ENCODE measurements at places on chromosomes 1 and 21.

- no peaks in the 10 kb centered on the region for H3K4me1 ChIP-seq
- no peaks in the 10 kb centered on the region for H3K36me3 ChIP-seq
- no peak overlapping the region for H3K4me3 ChIP-seq
- no peak overlapping the region for H3K27ac ChIP-seq
- H3K27me3 ChIP-seq: no peaks in the 10 kb centered on the region
- no peak for DNase-seq
These were observed 623.5 kb downstream of the MATN1 start for GRCh38 chr1:30099587-30100523.

DNA sequence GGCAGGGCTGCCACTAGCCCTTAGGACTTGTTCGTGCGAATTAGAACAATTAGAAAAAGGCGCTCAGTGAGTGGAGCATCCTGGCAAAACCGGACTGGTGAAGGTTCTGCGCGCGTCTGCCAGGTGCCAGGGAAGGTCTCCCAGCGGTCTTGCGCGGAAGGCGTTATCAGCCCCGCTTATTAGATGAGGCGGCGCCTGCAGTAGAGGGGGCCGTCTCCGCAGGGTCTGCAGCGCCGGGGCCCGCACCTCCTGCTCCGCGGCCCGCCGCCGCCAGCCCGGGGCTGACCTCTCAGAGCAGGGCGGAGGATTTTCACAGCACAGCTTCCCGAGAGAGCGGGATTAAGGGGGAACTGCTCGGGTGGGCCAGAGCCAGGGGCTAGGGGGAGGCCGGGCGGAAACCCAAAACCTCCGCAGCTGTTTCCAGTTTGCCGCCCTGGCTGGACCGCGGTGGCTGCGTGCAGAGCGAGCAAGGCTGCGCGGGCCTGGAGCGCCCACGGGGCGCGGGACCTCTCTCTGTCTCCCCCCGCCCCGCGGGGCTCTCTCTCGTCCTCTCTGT is 155.2 kb downstream of the FOXD2 start:
- peak overlapping the region; percentile 24 for H3K4me3 ChIP-seq
- no peak for DNase-seq
- H3K36me3 ChIP-seq: no peaks in the 10 kb centered on the region
- peaks cover 33% of the 10 kb centered on the region for H3K4me1 ChIP-seq
- no peak overlapping the region for H3K27ac ChIP-seq
- peaks cover 8% of the 10 kb centered on the region for H3K27me3 ChIP-seq

DNA sequence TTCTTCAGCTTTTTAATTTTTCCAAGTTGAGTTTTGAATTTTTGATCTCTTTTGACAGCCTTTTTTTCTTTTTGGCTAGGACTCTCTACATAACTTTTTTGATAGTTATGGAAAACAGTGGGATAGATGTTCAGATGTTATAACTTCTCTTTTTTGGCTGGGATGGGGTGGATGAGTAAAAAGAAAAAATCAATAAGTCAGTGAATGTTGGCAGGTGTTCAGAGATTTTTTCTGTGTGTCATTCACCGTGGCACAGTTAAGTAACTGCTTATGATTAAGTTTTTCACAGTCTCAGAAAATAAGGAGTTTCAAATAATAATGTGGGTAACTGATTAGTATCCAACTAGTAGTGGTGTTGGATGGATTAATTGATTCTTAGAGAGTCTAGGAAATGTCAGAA is 24.0 kb downstream of the HS2ST1 start:
- H3K4me1 ChIP-seq: no peaks in the 10 kb centered on the region
- no peaks in the 10 kb centered on the region for H3K27me3 ChIP-seq
- DNase-seq: no peak
- H3K27ac ChIP-seq: no peak overlapping the region
- H3K36me3 ChIP-seq: no peaks in the 10 kb centered on the region

DNA sequence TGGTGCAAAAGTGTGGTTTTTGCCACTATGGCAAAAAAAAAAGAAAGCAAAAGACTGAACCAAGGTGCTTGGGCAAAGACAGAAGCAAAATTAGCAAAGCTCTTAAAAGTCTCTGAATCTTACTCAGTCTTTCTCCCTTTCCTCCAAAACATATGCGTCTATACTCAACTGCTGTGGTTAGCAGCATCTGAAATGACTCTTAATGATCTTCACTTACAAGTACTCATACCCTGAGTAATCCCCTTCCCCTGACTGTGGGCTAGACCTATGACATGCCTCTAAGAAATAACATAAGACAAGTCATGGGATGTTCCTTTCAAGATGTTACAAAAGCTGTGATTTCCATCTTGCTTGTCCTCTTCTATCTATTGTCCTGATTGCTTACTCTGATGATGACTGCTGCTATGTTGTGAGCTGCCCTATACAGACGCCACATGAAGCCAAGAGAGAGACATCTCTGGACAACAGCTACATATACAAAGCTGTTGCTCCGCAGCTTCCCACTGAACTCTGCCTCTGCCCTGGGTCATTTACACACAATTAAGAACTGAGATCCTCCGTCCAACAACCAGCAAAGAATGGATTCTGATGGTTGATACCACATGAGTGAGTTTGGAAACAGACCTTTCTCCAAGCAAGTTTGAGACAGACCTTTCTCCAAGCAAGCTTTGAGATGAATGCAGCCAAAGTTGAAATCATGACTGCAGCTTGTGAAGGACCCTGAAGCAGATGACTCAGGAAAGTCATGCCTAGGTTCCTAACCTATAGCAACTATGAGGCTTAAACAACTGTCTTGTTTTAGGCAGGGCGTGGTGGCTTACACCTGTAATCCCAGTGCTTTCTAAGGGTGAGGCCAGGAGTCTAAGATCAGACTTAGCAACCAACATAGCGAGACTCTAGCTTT is 55.2 kb downstream of the PUM1 start:
- peaks cover 23% of the 10 kb centered on the region for H3K36me3 ChIP-seq
- H3K4me1 ChIP-seq: peaks cover 75% of the 10 kb centered on the region
- no peak for DNase-seq
- no peak overlapping the region for H3K27ac ChIP-seq
- no peaks in the 10 kb centered on the region for H3K27me3 ChIP-seq

GRCh38 chr1:81542196-81542595 is 258.5 kb upstream of the ADGRL2 start:
- no peaks in the 10 kb centered on the region for H3K36me3 ChIP-seq
- no peak overlapping the region for H3K27ac ChIP-seq

- DNase-seq: no peak
- H3K4me3 ChIP-seq: no peak overlapping the region
- no peaks in the 10 kb centered on the region for H3K4me1 ChIP-seq
- H3K27ac ChIP-seq: no peak overlapping the region
- H3K27me3 ChIP-seq: no peaks in the 10 kb centered on the region
These were observed 177.3 kb upstream of the ETV3 start for GRCh38 chr1:157315544-157315943.

GRCh38 chr1:235624721-235625333 is 24.8 kb downstream of the GNG4 start:
- peaks cover 5% of the 10 kb centered on the region for H3K27me3 ChIP-seq
- H3K27ac ChIP-seq: no peak overlapping the region
- no peak overlapping the region for H3K4me3 ChIP-seq
- no peaks in the 10 kb centered on the region for H3K4me1 ChIP-seq
- no peak for DNase-seq
- H3K36me3 ChIP-seq: no peaks in the 10 kb centered on the region

- H3K36me3 ChIP-seq: no peaks in the 10 kb centered on the region
- peaks cover 3% of the 10 kb centered on the region for H3K4me1 ChIP-seq
- no peak overlapping the region for H3K27ac ChIP-seq
- no peaks in the 10 kb centered on the region for H3K27me3 ChIP-seq
These were observed 4.9 kb downstream of the RD3 start for GRCh38 chr1:211487082-211487481.

DNA sequence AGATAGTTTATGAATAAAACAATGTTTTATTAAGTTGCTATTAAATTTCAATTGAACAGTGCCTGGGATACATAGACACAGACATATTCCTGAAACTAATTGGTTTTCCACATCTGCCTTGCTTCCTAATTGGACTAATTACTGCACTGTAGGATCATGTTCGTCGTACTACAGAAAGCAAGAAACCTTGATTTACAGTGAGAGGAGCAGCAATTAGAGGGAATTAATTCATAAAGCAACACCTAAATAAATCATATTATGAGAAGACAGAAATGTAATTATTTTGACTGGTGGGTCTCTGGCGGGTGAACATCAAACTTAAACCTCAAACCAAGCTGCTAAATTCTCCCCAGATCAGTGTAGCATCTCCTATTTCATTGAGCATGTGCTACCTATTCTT is 124.6 kb upstream of the CAMK1G start:
- no peak for DNase-seq
- H3K27me3 ChIP-seq: no peaks in the 10 kb centered on the region
- no peak overlapping the region for H3K27ac ChIP-seq
- H3K36me3 ChIP-seq: no peaks in the 10 kb centered on the region
